Vagina (tissue), 2 donors: ENCODE measurements at places on chromosomes 1 and 21. TPM values are rescaled to one million over a fixed set of nuclear protein-coding genes. Genes with fewer than 3 reads are reported as not detected.

TSTD1 gene
- 44.7 TPM for total RNA-seq

CAPN8 gene
- 0.49 TPM for total RNA-seq

DIO1 gene
- total RNA-seq = not detected

CD5L gene
- not detected for total RNA-seq

INTS11 gene
- total RNA-seq = 142 TPM

KIF14 gene
- 0.74 TPM for total RNA-seq

CFAP57 gene
- not detected for total RNA-seq

REN gene
- total RNA-seq = not detected

ADCY10 gene
- total RNA-seq = not detected

S100A3 gene
- total RNA-seq = 9.6 TPM

CRYAA gene
- total RNA-seq = not detected

TFF2 gene
- not detected for total RNA-seq

FCRL5 gene
- total RNA-seq = 0.49 TPM

UMODL1 gene
- total RNA-seq = not detected

LCE1C gene
- total RNA-seq = not detected

KRTAP12-1 gene
- not detected for total RNA-seq

C1QB gene
- 287 TPM for total RNA-seq

MROH7 gene
- 7.4 TPM for total RNA-seq

S100A7A gene
- total RNA-seq = not detected

MTARC1 gene
- total RNA-seq = 9.6 TPM

GNG4 gene
- total RNA-seq = 6.6 TPM

TMEM82 gene
- total RNA-seq = not detected

TNNI3K gene
- total RNA-seq = not detected

ANGPTL3 gene
- total RNA-seq = not detected

LEFTY2 gene
- 2.7 TPM for total RNA-seq

ESRRG gene
- total RNA-seq = 0.98 TPM

SNX7 gene
- total RNA-seq = 21.4 TPM

LRRC53 gene
- total RNA-seq = not detected

ACTL8 gene
- not detected for total RNA-seq
